RWPE1 (cell line): ENCODE measurements at places on chromosomes 6 and 20.

DNA sequence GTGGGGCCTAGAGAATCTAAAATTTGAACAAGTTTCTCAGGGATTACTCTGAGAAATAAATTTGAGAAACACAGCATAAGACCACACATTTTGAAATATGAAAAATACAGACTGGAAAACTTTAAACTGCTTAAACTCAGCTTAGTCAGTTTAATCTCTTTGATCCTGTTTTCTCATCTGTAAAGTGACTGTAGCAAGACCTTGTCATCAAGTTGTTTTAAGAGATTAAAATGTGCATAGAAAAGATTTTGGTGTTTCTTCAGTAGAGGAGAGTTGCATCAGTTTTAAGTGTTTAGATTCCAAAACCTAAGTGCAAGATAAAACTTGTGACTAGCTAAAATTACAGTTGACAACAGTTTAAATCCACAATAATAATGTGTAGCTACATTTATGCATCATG lies 8.1 kb upstream of the BCKDHB start:
- DNase-seq = no peak

- no peak for DNase-seq
Measured at GRCh38 chr6:110878751-110879522, 4.4 kb downstream of the AMD1 start.

GRCh38 chr20:21862956-21863355 lies 157.5 kb downstream of the PAX1 start:
- DNase-seq = no peak

- no peak for DNase-seq
Measured at GRCh38 chr6:51885957-51886356, 201.5 kb downstream of the PKHD1 start.

DNA sequence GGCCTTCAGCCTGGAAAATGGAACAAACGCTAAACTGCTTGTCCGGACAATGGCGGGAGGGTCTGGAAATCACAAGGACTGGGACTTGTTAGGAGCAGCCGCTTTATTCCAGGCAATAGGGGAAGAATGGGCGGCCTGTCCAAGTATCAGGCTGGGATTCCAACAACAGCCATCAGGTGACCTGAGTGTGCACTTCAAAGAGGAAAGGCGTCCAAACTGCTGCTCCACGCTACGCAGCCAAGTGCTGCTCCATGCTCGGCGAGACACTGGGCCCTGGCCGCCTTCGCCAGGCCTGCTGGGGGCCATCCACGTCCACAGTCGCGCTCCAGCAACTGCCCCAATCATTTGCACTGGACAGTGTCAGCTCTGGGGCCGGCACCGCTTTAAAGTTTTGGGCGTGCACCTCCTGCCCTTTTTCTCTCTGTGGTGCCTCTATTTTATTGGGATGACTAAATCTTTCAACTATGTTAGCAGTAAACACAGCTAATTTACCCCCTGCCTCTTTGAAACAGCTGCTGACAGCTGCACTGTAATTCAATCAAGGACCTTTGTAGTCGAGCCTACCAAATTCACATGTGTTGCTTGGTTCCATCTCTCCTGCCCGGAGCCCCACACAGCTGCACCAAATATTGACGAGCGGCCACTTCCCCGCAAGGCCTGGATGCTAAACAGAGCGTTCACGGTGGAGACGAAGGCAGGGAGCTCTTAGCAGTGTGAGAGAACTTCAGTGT lies 98.3 kb downstream of the BMP7 start:
- DNase-seq = peak; percentile 41

GRCh38 chr6:26311012-26311384 lies 54.0 kb upstream of the BTN3A2 start:
- DNase-seq = no peak

DNA sequence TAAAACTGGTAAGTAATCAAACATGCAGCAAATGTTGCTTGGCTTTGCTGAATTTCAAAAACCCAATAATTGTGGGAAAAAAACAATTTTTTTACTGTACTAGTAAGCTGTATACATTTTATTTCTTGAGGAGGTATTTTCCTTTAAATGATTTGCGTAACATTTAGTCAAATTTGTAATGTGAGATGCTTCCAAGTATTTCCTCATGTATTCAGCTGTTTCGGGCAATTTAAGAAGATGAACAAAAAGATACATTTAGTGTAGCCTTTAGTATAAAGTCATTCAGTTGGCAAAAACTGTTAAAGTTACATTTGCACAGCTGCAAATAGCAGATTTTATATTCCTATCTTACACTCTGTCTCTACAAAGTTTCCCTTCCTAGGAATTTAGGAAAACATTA lies 186.1 kb upstream of the SCGN start:
- no peak for DNase-seq

DNA sequence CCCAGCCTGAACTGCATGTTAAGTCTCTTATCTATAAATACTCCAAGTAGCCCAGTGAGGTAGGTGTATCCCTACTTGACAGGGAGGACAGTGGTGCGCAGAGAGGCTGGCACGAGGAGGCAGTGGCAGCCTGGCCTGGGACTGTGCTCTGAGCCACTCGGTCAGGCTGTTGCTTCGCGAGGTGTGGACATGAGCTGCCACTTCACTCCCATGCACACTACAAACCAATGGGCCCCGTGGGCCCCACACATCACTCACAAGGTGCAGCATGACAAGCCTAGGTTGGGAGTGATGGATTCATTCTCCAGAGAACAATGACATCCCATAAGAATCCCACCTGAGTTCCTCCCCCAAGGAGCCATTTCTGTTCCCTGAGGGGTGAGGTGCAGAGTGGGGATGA lies 54.9 kb downstream of the TMEM242 start:
- no peak for DNase-seq

- no peak for DNase-seq
Measured at GRCh38 chr6:151027936-151028838, 162.7 kb downstream of the MTHFD1L start.

GRCh38 chr20:62832951-62833391 lies 16.1 kb downstream of the COL9A3 start:
- no peak for DNase-seq
